ENCODE measurements at places on chromosomes 6 and 20.
A peak's percentile ranks its signal among the peaks of the same experiment; 100 is the strongest.

DNA sequence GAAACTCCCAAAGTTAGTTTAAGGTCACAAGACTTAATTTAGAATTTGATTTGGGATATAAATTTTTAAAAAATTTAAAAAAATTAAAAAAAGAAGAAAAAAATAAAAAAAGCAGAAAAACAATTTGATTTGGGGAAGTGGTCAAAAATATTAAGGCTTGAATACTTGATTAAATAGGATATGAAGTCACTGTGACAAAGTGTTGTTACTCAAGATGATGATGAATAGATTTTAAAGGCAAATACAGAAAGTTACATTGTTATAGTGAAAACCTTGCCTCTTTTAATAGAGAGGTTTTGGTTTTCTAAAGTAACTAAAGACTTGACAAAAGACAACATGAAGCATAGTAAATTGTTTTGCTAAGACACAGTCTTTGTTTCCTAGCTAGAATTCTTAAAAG lies 7.2 kb downstream of the CST9 start:
- DNase-seq: no peak

- no peak for DNase-seq
Observed at GRCh38 chr20:13213335-13213734, 7.7 kb upstream of the ISM1 start.

GRCh38 chr6:72552938-72553337 lies 68.9 kb upstream of the KCNQ5 start:
- peak; percentile 19 for DNase-seq

GRCh38 chr6:111417946-111418345 lies 65.1 kb downstream of the REV3L start:
- DNase-seq: no peak

DNA sequence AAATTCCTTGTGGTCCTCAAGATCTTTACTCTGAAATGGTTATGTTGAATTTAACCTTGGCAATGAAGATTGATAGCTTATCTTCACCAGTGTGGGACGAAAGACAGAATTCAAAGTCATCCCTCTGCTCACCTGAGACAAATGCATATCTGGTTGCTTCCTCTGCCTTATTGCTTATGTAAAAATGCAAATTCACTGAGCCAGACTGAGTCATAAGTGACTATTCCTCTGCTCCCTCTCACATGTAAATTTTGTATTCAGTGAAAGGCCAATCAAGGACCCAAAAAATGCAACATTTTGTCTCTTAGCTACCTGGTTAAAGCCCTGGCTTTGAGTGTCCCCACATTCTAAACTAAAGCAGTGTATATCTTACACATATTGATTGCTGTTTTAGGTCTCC lies 593.1 kb upstream of the GJE1 start:
- DNase-seq: no peak

GRCh38 chr6:111651185-111652034 lies 45.7 kb upstream of the TRAF3IP2 start:
- DNase-seq: peak; percentile 35

GRCh38 chr6:107679457-107679856 lies 144.7 kb downstream of the SCML4 start:
- no peak for DNase-seq

DNA sequence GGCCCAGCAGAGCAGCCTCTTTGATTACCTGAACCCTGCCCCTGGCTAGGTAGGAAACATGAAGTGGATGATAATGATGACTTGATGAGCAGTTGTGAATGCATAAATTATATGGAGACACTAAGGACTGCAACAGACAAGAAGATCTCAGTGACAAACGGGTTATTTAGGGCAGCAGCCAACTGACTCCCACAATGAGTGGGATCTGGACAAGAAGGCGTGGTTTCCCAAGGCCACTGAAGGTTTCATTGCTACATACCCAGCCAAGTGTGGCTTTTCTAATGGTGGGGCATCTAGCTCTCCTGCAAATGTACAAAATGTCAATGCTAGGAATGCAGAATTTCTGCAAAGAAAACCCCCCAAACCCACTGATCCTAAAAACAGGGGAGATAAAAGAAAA lies 29.4 kb downstream of the RING1 start:
- no peak for DNase-seq

- DNase-seq: no peak
Observed at GRCh38 chr6:43478008-43478372, 620 bp downstream of the TJAP1 start.

GRCh38 chr20:24498641-24499040 lies 29.2 kb downstream of the SYNDIG1 start:
- DNase-seq: no peak

GRCh38 chr6:79421001-79421411 lies 116.2 kb downstream of the LCA5 start:
- DNase-seq: no peak

- DNase-seq: no peak
Observed at GRCh38 chr20:52799130-52799529, 173.0 kb upstream of the TSHZ2 start.

DNA sequence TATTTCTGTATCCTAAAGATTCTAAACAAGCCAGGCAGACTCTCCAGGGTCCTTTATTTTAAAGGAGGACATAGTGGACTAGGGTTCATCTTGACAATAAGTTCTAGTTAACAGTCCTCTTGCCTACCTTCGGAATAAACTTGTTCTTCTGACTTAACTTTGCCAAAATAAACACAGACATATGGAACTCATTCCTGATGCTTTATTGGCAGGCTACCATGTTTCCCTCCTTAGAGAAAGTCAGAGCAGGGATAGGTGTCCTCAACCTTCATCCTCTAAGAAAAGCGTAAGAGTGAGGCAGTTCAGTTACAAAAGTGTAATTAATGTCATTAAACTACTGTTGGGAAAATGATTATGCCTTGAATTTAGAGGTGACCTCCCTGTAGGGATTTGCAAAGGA lies 46.9 kb upstream of the NRSN1 start:
- DNase-seq: no peak

DNA sequence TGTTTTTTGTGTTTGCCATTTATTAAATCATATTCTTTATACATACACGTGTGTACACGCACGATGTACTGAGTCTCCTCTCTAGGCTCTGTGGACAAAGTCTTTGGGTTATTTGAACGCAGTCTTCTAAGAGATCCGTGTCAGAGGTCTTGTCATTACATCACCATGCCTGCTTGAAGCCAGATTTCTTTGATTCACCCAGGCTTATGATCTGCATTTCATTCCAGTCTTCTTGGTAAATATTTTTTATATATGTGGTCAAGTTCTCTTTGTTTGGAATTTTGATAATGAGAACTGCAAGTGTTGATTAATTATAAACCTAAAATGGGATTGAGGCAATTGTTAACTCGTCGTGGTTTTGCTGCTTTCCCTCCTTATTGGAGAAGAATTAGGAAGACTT lies 34.6 kb downstream of the KCNS1 start:
- DNase-seq: no peak

- no peak for DNase-seq
Observed at GRCh38 chr6:37368961-37369320, 15.2 kb downstream of the RNF8 start.

DNA sequence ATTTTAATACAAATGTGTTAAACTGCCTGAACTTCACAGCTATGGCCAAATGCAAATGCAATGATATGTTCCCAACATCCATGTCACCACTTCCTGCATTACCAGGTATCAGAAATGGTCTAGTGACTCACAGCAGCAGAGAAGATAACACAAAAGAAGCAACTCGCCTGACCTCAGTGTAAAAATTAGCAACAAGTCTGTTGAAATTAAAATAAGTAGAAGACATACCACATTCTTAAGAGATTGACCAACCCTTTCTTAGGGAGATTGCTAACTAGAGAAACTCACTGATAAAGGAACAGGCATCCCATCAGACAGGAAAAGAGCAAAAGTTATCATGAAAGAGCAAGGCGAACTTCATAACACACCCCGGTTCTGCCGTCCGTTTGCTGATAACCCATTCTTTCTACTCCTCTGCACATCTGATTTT lies 45.1 kb downstream of the RNASET2 start:
- DNase-seq: no peak

DNA sequence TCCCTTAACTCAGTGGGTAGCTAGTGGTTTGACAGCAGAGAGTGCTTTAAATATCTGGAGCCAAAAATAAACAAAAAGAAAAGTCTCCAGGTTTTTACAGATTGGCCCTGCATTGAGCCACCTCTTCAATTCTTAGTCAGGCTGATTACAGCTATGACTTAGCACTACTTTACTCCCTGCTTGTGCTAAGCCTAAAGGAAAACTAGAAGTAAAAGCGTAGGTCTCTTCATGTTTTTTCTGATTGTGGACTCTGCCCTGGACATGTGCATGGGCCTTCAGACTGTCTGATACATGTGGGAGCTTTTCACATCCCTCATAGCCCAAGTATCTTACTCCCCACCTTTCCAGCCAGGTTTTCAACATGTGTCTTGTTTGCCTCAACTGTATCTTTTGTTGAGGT lies 33.3 kb downstream of the KPNA5 start:
- DNase-seq: no peak

- DNase-seq: no peak
Observed at GRCh38 chr6:31556307-31556706, 8.9 kb downstream of the NFKBIL1 start.

- no peak for DNase-seq
Observed at GRCh38 chr20:63056236-63057170, 49.7 kb upstream of the BHLHE23 start.

DNA sequence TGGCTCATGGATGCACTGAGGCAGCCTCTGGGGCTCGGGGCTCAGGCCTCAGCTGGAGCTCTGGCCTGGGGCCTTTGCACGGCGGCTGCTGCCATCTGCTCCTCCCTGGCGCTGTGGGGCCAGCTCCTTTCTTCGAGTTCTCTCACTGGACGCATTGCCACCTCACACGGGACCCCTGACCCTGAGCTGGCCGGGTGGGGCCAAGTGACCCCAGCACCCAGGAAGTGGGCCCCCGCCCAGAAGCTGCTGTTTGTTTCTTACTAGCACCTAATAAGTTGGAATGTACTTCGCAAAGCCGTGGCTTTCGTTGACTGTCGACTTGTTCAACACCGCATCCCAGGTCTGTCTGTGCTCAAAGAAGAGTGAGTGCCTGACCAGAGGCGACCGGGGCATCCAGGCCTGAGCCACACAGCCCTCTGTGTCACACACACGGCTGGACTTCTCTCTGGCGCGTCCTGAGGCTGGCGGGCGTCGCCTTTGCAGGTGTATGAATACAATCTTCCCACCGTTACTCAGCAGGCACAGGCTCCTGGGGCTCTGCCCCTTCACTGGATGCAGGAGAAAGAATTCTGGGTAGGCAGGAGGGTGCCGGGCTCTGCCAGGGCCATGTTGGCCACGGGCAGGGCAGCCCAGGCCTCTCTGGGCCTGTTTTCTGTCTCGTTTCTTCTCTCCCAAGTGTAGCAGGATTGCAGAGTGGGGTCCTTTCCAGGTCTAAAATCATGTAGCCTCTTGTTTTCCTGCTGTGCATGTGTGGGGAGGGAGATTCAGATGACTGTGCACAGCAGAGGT lies 112.9 kb downstream of the DLL1 start:
- DNase-seq: peak; percentile 28

GRCh38 chr6:130713144-130713543 lies 114.1 kb upstream of the SMLR1 start:
- no peak for DNase-seq

DNA sequence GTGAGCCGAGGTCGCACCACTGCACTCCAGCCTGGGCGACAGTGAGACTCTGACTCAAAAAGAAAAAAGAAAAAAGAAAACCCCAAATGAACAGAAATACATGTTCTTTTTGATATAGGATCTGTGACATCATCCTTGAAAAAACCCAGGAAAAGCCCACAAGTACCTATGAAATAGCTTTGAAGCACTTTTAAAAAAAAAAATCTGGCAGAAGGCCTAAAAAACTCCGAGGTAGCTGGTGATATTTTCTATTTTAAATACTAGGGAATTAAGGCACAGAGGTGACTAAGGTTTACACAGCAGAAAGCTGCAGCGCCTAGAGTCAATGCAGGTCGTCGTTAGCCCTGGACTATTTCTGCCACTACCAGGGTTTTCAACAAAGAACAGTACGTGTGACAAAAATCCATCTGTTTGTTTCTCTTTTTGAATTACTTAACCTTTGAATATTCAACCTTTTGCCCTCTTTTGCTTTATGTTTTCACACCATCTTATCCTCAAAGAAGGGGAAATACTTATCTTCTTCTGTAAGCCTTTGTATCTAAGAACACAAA lies 39.4 kb upstream of the EEF1A1 start:
- no peak for DNase-seq

GRCh38 chr6:163427498-163428254 lies 13.2 kb downstream of the QKI start:
- no peak for DNase-seq

- no peak for DNase-seq
Observed at GRCh38 chr6:71879016-71879415, 7.3 kb upstream of the RIMS1 start.

DNA sequence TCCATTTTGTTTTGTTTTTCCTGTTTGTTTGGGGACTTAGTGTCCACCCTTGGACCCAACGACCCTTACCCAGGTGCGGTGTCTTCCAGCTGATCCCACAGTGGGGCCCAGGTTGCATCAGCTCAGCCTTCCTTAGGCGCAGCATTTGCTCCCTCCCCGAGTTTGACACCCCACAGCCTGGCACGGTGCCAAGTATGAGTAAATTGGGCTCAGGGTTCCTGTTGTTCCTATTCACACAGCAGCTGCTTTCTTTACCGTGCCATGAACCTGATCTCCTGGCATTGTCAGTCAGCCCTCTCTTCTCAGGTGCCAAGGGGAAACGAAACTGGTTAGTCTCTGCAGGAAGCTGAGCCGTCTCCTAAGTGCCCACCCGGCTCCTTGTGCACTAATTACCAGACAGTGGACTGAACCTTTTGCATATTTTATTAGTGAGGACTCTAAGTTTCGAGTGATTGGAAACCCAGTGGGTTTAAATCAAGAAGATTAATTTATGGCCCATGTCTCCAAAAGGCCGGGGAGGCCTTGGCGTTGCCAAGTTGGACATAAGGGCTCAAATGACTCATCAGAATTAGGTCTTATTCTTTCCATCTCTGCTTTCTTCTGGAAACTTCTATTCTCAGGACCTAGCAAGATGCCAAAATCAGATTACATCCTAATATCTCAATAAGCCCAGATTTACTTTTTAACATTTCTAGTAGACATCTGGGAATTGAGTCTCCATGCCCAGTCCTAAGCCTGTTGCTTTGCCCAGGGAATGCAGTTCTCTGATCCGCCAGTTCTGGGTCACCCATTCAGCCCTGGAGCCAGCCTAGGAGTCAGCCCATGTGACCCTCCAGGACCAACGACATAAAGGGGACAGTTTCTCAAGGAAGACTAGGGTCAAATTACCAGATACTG lies 68.8 kb downstream of the TSHZ2 start:
- DNase-seq: peak; percentile 89

DNA sequence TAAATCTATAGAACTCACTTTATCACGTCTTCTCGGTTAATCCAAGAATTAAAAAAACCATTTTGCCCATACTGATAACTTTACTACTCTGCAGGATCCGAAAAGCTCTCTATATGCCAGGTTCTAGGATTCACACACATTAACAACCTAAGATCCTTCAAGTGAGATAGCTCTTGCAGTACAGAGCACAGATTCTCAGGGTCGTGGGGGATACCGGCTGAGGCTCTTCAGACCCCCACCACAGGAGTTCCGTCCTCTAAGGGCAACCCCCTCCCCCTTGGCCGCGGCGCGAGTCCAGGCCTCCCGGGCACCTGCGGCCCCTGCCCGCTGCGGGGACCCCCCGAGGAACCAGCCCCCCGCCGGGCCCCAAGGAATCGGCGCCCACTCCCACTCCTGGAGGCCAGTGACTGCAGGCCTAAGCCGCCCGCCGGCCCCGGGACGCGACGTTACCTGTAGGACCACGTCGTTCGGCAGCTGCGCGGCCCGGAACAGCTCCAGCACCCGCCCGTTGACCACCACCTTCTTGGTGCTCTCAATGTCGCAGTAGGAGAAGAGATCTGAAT lies 892 bp downstream of the REPS1 start:
- no peak for DNase-seq
